ENCODE measurements at places on chromosomes 2 and 18.

GRCh38 chr2:156077041-156077742, 255.3 kb downstream of the NR4A2 start:
- DNase-seq: no peak

DNA sequence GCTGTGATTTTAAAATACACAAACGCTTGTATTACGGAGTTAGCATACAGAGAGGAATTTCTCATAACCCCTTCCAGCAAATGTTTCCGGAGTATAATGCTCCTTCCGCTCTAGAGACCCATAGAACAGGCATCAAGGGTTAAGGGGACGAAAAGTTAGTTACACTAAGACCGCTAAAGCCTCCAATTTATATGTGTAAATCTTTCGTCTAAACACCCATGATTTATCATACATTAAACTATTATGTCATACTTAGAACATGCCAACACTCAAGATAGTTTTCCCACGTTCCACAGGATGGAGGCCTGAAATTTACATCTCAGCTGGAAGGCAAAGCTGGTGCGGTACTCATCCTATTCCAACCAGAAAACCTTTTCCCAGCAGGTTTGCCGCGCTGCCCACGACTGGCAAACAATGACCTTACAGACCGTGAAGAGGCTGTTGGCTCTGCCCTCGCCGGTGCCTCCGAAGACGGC, 650 bp downstream of the ORMDL1 start:
- peak; percentile 55 for DNase-seq

DNA sequence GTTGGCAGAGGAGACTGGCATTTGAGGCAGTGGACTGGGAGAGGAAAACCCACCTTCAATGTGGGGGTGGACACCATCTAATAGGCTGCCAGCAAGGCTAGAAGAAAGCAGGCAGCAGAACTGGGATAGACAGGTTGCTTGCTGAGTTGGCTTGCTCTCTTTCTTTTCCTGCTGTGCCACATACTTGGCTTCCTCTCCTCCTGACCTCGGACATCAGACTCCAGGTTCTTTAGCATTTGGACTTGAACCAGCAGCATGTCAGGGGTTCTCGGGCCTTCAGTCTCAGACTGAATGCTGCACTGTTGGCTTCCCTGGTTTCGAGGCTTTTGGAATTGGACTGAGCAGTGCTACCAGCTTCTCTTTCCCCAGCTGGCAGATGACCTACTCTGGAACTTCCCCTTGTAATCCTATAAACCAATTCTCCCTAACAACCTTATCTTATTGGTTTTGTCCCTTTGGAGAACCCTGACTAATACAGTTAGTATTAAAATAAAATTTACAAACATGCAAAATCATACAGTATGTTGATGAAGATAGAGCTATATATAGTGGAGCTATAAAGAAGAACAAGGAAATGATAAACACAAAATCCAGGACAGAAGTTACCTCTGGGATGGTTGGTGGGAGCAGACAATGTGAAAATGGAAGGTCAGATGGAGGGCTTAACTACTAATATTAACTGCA, 15.9 kb downstream of the DSEL start:
- no peak for DNase-seq

DNA sequence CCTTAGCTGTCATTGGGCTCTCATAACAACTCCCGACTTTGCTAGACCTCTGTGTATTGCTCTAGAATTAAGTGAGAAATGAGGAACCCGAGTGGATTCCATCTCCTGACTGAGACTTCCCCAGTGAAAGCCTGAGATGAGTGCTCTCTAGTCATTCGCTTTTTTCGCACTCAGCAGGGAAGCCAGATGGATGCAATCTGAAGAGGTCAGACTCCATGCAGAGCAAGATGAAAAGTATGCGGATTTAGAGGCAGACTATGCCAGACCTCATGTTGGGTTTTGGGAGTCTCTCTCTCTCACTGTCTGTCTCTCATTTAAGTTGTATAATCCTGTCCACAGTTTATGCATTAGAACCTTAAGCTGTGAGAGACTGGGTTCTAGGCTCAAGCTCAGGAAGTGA, 88.6 kb downstream of the SLC5A7 start:
- no peak for DNase-seq

- DNase-seq: no peak
Observed at GRCh38 chr2:79370976-79371538, 141.8 kb upstream of the CTNNA2 start.

DNA sequence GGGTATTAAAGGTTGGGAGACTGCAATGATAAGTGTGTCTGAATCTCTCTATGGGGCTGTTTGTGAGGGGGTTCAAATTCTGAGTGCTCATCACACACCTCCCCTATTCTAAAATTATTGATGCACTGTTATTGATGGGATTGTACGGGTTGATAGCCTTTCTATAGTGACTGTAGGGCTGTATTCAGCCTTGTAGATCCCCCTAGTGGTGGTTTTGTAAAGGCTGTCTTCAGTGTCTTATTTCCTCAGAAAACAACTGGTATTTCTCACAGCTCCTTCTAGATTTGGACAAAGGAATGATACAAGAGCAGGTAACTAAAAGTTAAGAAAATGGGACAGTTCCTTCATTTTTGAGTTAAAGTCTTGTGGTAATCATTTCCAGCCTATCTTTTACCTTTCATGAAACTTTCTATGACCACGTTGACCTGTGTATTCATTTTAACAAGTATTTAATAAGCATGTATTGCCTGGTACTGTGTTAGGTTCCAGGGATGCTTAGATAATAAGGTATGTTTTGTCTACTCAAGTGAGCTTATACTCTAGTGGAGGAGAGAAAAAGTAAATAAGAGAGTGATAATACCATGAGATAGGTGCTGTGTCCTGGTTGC, 21.2 kb downstream of the SMAD4 start:
- DNase-seq: no peak
